ENCODE measurements at places on chromosomes 4 and X.

- DNase-seq = no peak
Measured at GRCh38 chrX:146055733-146056132, 238.1 kb downstream of the SLITRK2 start.

- no peak for DNase-seq
Measured at GRCh38 chr4:44447563-44448504, 775 bp downstream of the KCTD8 start.

- DNase-seq = no peak
Measured at GRCh38 chr4:99629962-99630554, 27.6 kb downstream of the C4orf54 start.

DNA sequence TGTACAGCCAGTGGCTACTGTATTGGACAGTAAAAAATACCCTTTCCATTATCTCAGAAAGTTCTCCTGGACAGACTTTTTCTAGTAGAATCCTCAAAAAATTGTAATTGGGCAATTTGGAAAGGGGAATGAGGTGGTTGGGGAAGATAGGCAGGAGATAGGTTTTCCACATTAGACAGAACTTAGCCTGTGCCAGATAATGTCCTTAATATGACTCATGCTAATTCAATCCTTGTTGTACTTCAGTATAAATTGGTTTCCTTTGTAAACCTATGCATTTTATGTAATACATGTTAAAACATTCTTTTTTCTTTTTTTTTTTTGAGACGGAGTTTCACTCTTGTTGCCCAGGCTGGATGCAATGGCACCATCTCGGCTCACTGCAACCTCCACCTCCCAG is 8.9 kb downstream of the EIF4E start:
- DNase-seq = no peak

DNA sequence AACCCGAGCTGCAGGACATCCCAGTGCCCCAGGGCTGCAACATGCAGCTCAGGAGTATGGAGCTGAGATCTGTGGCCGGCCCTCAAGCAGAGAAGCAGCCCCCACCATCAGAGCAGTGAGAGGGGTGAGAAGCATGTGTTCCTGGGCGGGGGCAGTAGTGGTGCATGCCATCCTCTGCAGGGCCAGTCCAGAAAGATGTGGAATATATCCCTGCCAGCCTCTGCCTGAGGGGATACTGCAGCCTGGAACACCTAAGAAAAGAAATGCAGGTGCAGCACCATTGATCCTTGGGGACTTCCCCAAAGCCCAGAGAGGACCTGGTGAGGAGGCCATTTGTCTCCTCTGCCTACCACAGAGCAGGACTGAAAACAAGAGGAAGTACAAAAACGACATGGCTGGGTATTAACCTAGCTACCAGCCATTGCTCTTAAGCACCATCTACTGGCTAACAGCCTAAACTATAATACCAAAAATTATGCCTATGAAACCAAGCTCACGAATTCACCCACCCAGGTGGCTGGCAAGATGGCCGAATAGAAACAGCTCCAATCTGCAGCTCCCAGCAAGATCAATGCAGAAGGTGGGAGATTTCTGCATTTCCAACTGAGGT is 158.8 kb downstream of the ADGRA3 start:
- DNase-seq = no peak

GRCh38 chr4:1375051-1375721 is 28.2 kb downstream of the UVSSA start:
- DNase-seq = no peak

DNA sequence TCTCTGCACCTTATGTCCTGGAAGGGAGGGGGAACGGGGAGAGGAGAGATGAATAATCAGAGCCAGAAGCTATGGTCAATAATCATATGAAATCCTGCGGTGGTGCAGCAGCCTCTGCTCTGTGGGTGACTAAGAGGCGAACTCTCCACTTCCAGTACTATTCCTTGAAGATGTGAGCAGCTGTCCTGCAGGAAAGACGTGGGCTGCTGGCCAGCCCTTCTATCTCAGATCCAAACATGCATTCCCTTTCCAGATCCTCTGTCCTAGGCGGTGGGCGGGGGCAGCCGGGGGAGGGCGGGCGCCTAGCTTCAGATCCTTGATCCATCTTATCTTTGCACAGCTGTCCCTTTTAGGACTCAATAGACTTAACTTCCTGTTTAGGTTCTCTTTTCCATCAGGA is 34.5 kb downstream of the SPINK2 start:
- DNase-seq = no peak

DNA sequence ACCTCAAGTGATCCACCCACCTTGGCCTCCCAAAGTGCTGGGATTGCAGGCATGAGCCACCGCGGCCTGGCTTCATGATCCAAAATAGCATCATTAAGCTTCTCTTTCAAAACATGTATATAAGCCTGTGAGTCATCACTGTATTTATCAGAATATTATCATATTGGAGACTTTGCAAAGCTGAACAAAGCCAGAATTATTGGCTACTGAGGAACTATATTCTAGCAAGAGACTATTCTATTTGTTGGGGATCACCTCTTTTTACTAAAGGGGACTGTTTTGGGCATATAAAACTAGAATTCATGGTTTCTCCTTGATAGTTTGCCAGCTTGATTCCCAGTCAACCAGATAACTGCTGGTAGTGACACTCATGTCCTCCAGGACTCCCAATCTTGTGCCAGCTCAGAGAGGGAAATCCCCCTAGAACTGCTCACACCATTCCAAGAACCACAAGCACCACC is 40.1 kb downstream of the TET2 start:
- no peak for DNase-seq

- DNase-seq = peak; percentile 14
Measured at GRCh38 chr4:83083925-83084475, 30.5 kb downstream of the PLAC8 start.

GRCh38 chr4:125836597-125837195 is 521.9 kb downstream of the FAT4 start:
- DNase-seq = no peak

DNA sequence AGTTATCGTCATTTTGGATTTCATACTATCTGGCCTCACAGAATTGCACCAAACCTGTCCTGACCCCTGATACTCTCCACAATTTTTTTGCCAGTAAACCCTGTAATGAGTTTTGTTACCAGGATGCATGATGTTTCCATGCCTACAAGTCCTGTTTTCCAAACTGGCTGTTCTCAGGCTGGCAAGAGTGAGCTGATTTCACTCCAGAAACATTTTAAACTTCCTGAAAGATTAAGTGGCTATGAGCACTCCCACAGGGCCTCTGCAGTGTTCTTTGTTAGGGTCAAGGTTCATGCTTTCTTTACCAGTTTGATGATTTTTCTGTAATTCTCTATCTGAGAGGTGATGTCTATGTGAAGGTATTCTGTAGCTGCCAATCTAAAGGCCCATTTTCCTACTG is 31.7 kb upstream of the PDLIM3 start:
- DNase-seq = no peak

GRCh38 chrX:4315891-4316290 is 602.4 kb upstream of the PRKX start:
- no peak for DNase-seq
